Activated CD4-positive, alpha-beta T cell treated with anti-CD3 and anti-CD28 coated beads for 1 hour (primary cell): ENCODE measurements at places on chromosomes 13 and 19.

DNA sequence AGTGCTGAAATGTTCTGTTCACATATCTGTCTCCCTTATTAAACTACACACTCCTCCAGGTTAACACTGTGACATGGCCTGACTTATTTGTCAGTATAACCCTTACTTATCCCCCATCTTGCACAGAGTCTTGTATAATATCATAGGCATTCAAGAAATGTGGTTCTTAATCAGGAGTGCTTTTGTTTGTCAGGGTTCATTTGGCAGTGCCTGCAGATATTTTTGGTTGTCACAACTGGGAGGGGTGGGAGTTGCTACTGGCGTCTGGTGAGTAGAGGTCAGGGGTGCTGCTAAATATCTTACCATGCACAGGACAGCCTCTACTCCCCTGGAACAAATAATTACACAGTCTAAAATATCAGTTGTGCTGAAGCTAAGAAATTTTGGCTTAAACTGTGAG, 20.4 kb upstream of the OBI1 start:
- DNase-seq: no peak

GRCh38 chr13:46327246-46327645, 59.8 kb downstream of the RUBCNL start:
- no peak for DNase-seq

DNA sequence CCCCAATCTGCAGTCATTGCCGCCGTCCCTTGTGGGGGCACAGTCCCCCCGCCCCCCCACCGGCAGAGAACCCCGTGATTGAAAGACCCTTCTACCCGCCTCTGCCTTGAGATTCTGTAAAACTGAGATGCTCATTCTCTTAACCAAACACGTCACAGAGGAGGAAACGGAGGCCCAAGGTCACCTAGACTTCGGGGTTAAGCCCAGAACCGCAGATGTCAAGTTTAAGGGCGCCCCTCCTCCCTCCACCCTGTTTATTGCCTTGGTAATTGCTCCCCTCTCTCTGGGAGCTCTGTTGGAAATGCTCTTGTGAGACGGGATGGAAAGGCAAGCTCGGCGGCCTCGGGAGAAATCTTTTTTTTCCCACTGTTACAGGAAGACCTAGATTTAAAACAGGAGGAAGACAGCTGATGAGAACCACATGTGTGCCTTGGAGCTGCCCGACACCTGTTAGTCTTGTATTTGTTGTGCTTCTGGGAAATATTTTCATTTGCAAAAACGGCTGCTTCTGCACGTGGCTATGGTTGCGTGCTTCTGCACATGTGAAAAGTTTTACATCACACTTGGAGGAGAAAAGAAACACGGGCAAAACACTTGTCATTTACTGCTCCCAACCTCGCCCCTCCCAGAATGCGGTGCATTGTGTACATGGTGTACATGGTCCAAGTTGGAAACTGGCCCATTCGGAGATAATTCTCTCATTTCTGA, 1.1 kb upstream of the MED26 start:
- no peak for DNase-seq

DNA sequence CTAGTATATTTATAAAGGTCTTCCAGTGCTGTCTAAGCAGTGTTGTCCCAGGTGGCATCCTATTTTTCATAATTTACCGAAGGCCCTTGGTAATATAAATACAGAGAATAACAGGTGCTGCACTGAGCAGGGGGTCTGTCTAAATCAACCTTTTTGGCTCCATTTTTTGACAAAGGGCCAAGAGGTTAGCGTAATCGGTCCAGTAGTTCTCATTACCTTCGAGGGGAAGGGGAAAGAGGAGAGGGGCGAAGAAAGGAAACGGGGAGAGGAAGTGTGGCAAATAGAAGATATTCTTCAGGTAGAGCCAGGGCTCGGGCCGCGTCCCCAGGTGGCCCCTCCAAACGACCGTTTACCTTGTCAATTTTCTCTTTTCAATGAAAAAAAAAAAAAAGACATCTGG, 749 bp upstream of the PAN3 start:
- DNase-seq: no peak

GRCh38 chr19:37148214-37148613, 24.3 kb downstream of the ZNF585A start:
- DNase-seq: no peak

- no peak for DNase-seq
Observed at GRCh38 chr13:105952233-105952972, 583.1 kb downstream of the EFNB2 start.

DNA sequence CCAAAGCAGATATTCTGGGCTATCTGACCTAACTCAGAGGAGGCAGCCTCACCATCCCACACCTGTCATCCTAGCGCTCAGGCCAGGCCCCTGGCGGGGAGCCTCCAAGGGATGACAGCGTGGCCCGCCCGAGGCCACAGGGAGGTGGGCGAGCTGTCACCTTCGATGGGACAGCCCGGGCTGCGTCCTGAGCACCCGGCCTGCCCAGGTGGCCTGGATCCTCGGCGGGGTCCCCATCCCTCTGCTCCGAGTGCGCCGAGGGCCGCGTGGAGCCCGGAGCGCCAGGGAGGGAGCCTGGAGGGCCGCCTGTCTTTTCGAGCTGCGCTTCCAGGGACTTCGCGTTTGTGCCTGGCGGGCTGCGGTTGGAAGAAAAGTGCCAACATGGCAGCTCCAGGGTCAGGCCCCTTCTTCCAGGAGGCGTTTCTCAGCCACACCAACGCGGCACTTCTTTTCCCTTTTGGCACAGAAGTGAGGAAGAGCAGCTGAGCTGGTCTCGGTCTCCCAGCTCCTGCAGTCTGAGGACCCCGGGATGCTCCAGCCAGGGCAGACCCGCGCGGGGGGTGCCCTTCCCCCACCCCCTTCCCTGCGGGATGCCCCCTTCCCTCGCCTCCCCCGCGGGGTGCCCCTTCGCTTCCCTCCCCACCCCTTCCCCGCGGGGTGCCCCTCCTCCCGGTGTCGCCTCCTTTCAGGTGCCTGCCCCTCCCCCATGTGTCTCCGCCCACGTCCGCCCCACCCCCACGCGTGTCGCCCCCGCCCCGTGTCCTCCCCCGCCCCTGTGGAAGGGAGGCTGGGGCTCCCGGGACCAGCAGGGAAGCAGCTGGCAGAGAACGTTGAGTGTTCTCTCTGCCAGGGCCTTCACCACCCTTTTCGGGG, 42.3 kb downstream of the GJA3 start:
- DNase-seq: peak; percentile 36

DNA sequence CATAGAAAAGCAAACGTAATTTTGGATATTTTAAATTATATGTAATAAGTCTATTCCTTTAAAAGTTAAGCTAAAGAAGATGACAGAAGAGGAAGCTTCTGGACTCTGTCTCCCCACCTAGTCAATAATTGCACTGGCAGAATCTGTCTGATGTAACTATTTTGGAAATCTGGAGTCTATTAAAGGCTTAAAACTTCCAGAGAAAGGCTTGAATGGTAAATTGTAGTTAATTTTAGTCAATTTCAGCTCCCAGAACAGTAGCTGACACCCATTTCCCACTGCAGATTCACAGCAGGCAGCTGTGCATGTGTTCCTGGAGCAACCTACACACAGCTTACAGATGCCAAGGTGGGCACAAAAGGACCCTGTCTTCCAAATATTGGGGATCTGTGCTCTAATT, 304.1 kb downstream of the PCDH20 start:
- DNase-seq: no peak

GRCh38 chr19:11400798-11401197, 16.7 kb upstream of the EPOR start:
- DNase-seq: no peak

- no peak for DNase-seq
Observed at GRCh38 chr13:46382224-46382623, 4.8 kb downstream of the RUBCNL start.

GRCh38 chr13:94329277-94329676, 150.2 kb downstream of the DCT start:
- no peak for DNase-seq

- no peak for DNase-seq
Observed at GRCh38 chr13:73851104-73851503, 283.1 kb downstream of the KLF12 start.

- no peak for DNase-seq
Observed at GRCh38 chr13:25928941-25929505, 122.8 kb downstream of the SHISA2 start.

GRCh38 chr13:42272115-42272803, at the start of gene AKAP11:
Gene AKAP11 (plus strand): TSS chr13:42272152. CDS start chr13:42286349, 14,197 bp downstream.
- peak; percentile 30 for DNase-seq

GRCh38 chr13:106867249-106867648, 299.3 kb upstream of the ARGLU1 start:
- no peak for DNase-seq

- DNase-seq: no peak
Observed at GRCh38 chr13:112783135-112783977, 93.5 kb downstream of the ATP11A start.

GRCh38 chr13:76848596-76848995, 37.6 kb downstream of the KCTD12 start:
- no peak for DNase-seq
